ENCODE measurements at places on chromosomes 13 and 19.

- no peak for DNase-seq
Measured at GRCh38 chr13:42354241-42355091, 82.5 kb downstream of the AKAP11 start.

GRCh38 chr19:47494211-47494547, 10.2 kb upstream of the KPTN start:
- DNase-seq = no peak

DNA sequence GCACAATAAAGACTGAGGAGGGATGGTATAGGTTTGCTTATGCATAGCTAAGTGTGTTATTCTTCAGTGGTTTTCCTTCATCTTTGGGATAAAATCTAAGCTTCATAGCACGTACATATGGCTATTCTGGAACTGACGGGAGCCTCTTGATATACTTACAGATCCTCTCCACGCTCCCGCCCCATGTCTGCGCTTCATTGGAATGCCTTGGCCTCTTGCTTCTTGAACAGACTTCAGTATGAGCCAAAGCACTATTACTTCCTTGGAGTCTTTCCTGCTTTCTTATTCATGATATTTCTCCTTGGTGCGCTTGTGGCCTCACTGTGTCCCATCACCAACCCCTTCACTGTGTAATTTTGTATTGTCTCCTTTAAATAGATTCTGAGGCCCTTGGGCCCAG, 111.1 kb upstream of the RNF113B start:
- DNase-seq = no peak

DNA sequence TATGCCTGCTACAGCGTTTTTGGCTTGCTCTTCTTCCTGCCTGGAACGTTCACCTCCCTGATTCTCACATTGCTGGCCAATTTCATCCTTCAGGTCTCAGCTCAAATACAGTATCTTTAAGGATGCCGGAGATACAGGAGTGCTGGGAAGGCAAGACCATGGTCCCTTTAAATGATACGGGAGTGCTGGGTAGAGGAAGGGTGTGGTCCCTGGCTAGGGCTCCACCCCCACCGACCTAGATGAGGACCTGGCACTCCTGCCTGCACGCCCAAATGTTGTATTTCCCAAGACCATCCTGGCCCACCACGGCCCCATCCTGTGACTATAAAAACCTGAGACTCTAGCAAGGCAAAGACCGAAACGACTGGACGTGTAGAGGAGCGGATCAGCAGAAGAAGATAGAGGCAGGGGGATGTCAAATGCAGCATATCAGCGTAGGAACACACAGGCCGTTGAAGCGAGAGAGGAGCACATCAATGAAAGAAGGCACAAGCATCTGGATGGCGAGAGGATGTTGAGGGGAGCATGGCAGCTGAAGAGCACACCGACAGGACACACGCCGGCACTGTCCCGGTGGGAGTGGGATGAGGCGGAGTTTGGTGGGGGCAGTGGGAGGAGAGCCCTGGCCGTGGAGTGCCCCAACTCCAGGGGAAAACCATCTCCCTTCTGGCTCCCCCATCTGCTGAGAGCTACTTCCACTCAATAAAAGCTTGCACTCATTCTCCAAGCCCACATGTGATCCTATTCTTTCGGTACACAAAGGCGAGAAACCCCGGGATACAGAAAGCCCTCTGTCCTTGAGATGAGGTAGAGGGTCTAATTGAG, 74.0 kb downstream of the PCDH9 start:
- no peak for DNase-seq

GRCh38 chr13:75749407-75749806, 113.3 kb downstream of the LMO7 start:
- DNase-seq = no peak

- no peak for DNase-seq
Measured at GRCh38 chr19:408441-408901, 476 bp downstream of the C2CD4C start.

DNA sequence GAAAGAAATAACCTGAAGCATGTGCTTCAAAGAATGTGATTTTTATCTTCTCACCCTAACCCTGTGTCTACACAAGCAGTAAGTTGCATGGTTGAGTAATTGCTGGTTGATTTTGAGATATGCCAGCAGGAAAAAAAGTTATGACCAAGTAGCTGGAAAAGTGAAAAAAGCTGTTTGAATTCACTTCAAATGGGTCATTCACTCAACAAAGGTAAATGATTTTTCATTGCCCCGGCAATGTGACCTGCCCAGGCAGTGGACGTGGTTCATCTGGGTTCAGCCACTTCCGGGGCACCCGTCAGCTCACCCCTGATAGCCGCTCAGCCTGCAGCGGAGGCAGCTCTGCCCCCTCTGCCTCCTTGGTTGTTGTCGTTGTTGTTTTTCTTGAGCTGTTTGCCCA, 18.5 kb downstream of the TNFRSF19 start:
- DNase-seq = no peak

- no peak for DNase-seq
Measured at GRCh38 chr13:62278271-62278670, 862.6 kb upstream of the PCDH20 start.

DNA sequence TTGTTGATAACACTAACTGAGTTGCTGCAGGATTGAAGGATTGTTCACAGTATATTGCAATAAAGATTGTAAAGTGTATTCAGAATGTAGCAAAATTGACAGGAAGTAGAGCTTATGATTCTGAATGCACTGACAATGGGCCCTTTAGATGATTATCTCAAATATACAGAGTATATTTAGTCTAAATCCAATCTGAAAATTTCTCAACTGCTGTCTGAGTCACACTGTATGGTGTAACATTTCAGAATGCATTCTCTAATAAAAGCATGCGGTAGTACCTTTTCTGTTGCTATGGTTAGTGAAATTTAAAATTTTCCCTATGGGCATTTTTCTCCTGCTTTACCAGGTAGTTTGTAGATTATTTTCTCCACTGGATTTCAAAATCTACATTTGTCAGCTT, 365.2 kb downstream of the PCDH17 start:
- no peak for DNase-seq

DNA sequence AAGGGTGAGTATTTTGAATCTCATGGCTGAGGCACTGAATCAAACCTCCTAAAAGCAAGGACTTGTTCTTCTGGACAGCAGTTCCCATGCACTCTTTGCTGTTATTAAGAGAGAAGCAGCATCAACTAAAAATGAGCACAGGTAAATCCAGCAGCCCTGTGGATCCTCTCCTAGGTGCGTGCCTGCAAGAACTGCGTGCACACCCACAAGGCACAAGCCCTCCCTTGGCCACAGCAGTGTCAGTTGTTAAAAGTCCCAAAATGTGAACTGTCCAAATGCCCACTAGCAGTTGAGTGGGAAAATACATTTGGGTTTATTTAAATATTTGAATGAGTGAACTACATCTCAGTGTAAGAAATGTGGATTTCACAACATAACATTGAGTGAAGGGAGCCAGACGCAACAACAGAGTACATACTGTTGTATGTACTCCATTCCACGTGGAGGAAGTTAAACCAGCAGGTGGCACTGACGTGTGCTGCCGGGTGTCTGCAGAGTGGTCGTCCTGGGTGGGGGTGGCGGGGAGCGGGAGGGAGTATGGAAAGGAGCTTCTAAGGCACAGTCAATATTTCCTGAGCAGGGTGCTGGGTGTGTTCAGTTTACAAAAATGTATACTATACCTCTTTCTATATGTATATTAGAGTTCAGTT, 266.4 kb downstream of the NALCN start:
- DNase-seq = no peak

- DNase-seq = no peak
Measured at GRCh38 chr13:77310579-77311279, 16.2 kb downstream of the MYCBP2 start.

DNA sequence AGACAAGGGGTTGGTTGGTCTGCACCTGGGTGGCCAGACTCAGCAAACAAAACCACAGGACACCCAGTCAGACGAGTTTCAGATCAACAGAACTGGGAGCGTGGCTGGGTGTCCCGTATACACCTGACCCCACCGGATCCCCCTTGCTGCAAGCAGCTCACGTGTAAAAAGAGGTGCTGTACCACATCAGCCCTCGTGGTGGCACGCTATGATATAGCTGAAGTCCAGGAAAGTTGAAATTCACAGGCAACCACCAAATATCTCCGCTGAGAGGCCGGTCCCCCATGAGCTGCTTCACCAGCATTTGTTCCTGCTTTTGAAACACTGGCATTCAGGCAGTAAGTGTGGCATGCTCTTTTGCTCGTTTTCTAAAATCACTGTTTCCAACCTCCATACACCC, 92.3 kb downstream of the TUBA3C start:
- DNase-seq = no peak

DNA sequence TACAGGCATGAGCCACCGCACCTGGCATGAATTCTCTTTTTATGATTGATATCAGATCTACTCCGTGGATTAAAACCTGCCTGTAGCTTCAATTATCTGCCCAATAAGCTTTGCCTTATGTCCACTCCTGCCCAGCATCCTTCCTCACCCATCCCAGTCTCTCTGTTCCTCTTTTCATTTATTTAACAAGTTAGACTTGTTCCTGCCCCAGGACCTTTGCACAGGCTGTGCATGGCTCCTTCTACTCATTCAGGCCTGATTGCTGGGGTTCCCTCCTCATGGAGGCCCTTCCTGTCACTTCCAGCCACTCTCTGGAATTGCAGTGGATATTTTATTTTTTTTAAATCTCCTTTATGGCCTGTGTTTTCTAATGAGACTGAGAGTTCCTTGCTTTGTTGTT, 27.6 kb downstream of the SMARCA4 start:
- no peak for DNase-seq

- DNase-seq = no peak
Measured at GRCh38 chr13:20311022-20311421, 78.9 kb upstream of the GJB6 start.

DNA sequence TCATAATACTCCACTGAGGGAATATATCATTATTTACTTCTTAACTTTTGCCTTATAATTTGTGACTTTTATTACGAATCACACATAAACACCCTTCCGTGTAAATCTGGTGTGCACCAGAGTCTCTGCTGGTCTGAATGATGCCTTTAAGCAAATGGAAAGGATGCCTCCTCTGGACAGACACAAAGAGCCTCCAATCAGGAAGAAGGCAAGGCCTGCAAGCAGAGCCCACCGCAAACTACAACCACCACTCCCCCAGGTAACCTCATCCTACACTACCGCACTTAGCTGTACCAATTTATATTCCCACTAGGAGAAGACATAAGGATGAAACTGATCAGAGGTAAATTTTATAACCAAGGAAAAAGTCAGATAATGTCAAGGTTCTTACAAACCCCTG, 137.6 kb downstream of the KLF12 start:
- no peak for DNase-seq

- DNase-seq = no peak
Measured at GRCh38 chr19:5246554-5247155, 94.0 kb downstream of the PTPRS start.

- no peak for DNase-seq
Measured at GRCh38 chr19:11338121-11338520, 1.3 kb downstream of the RAB3D start.

DNA sequence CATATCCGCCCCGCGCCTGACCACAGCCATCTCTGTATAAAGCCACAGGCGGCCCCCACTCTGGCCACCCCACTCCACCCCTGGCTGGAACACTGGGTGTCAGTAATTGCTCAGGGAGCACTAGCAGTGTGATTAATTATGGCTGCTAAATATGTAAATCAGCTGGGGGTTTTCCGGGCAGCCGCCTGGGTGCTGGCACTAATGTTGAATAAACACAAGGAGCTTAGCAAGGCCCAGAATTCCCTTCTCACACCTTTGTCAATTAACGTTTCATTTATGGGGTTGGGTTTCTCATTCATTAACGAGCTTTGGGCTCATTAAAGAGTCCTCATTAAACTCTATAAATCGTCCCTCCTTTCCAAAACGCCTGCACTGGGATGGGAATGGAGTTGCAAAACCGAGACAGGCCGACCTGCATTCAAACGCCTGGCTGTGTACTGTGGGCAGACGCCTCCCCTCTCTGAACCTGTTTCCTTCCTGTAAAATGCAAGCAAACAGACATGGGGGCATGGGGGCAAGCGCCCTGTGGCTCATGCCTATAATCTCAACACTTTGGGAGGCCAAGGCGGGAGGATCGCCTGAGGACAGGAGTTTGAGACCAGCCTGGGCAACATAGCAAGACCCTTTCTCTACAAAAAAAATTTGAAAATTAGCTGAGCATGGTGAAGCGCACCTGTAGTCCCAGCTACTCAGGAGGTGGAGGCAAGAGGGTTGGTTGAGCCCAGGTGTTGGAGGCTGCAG, 17.7 kb upstream of the OLFM2 start:
- no peak for DNase-seq

GRCh38 chr19:39398297-39398864, 7.2 kb downstream of the MED29 start:
- no peak for DNase-seq

DNA sequence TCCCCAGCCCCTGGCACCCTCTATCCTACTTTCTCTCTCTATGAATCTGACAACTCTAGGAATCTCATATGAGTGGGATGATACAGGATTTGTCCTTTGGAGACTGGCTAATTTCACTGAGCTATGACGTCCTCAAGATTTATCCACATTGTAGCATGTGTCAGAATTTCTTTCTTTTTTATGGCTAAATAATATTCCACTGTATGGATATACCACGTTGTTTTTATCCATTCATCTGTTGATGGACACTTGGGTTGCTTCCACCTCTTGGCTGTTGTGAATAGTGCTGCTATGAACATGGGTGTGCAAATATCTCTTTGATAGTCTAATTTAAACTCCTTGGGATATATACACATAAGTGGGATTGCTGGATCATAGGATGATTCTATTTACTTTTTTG, 24.0 kb upstream of the INSR start:
- no peak for DNase-seq

All from esophagus squamous epithelium (tissue), 5 donors.